Cardiac muscle cell (in vitro differentiated cells and primary cell): ENCODE measurements at places on chromosomes 12 and 14. TPM values are rescaled to one million over a fixed set of nuclear protein-coding genes. Genes with fewer than 3 reads are reported as not detected.

DNA sequence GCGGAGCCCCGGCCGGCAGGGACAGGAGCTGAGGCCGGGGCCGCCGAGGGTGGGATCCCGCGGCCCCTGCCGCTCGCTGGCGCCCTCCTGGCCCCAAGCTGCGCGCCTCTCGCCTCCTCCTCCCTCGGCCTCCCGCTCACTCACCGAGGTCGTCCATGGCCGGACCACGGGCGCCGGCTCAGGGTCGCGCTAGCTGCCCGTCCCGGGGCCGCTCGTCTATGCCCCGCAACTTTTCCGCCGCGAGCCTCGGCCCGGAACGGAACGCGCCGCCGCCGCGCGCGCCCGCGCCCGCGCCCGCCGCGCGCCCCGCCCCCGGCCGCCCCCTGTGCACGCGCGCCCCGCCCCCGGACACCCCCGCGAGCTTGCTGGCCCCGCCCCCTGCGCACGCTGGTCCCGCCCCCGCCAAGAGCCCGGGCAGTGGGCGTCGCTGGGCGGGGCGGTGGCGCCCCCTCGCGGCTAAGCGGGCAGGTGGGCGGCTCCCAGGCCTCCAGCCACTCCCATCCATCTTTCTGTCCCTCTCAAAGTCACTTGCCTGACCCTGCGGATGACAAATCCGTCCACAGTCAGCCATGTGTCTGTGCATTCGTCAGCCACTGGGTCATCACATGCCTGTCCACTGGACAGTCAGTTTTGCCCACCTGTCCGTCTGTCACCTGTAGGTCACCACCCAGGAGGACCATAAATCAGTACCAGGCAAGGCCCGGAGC, at the start of gene PXN:
PXN (minus strand) TSS at position 258 of the 707 bp plus-strand sequence; CDS start at position 157, 101 bp downstream.
- peaks cover 8% of the 10 kb centered on the region for H3K4me1 ChIP-seq
- no peaks in the 10 kb centered on the region for H3K27me3 ChIP-seq
- no peaks in the 10 kb centered on the region for H3K36me3 ChIP-seq
- DNase-seq: peak; percentile 88

The ARL1 gene
- 52.0 and 75.6 TPM in 2 replicates for total RNA-seq

DNA sequence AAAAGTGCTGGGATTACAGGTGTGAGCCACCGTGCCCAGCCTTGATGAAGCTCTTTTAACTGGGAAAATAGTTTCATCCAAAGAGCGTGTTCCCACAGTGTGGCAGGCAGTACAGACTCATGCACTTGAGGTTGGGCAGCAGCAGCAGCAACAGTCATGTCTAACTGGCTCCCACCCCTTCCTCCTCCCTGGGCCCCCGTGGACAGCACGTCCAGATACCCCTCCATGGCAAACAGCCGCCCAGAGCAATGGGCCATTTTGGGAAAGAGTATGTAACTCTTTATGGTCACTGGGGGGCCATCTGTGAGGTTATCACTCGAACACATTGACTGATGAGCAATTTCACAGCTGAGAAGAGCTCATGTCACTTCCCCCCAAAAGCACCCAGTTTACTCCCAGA, 279.1 kb upstream of the NOS1 start:
- no peaks in the 10 kb centered on the region for H3K27me3 ChIP-seq
- no peak overlapping the region for H3K27ac ChIP-seq

GRCh38 chr14:64702493-64703394, 1.5 kb upstream of the PLEKHG3 start:
- no peak overlapping the region for H3K27ac ChIP-seq
- no peaks in the 10 kb centered on the region for H3K27me3 ChIP-seq
- no peaks in the 10 kb centered on the region for H3K36me3 ChIP-seq
- H3K4me1 ChIP-seq: peaks cover 42% of the 10 kb centered on the region
- peak; percentile 72 for DNase-seq
- peak overlapping the region; percentile 67 for H3K4me3 ChIP-seq

DNA sequence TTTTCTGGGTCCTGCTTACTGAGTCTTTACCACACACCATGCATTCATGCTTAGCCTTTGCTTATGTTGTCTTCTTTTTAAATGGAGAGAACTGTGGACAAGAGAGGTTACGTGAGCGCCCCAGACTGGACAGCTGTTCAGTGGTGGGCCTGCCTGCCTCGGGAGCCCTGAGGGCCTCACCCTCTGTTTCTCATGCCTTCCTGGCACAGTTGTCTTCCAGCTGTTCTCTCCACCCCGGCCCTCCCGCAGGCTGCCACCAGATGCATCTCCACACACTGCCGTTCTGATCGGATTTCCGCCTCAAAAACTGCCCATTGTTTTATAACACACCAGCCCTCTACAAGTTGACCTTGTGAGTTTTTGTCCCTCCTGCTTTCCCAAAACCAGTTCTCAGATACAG, 100.8 kb downstream of the SAMD4A start:
- no peak overlapping the region for H3K27ac ChIP-seq
- H3K4me3 ChIP-seq: no peak overlapping the region
- H3K4me1 ChIP-seq: peaks cover 68% of the 10 kb centered on the region
- no peaks in the 10 kb centered on the region for H3K36me3 ChIP-seq

DNA sequence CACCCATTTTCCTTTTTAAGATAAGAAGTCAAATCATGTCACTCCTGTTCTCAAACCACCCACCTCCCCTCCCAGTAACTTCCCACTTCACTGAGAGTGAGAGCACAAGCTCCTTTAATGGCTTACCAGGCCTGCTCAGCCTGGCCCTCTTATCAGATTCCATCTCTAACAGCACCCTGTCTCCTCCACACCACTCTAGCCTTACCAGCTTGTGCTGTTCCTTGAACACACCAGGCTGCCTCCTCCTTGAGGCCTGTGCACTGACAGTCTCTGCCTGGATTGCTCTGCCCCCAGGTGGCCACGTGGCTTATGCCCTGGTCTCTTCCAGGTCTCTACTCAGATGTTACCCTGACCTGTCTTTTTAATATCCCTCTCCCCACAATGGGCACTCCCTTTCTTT, 40.1 kb upstream of the EVL start:
- peaks cover 23% of the 10 kb centered on the region for H3K4me1 ChIP-seq
- peak overlapping the region; percentile 8 for H3K27ac ChIP-seq
- H3K27me3 ChIP-seq: no peaks in the 10 kb centered on the region

DNA sequence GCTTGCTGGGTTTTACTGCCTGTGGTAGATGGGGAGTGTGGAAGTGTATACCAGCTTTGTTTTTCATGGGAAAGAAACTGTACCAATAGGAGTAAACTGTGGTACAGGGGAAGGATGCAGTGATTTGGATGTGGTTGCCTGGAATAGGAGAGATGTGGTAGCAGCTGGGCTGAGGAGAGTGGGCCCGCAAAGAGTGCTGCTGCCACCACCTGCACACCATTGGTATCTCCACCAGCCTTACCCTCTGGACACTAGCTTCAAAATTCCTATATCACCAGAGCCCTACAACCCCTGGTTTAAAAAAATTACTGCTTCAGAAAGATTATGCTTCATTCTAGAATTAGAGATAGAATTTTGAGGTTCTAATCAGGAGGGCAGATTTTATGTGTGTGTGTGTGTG, 53.6 kb downstream of the AKAP6 start:
- H3K4me3 ChIP-seq: no peak overlapping the region
- H3K27ac ChIP-seq: no peak overlapping the region
- peak; percentile 26 for DNase-seq
- no peaks in the 10 kb centered on the region for H3K36me3 ChIP-seq
- H3K27me3 ChIP-seq: no peaks in the 10 kb centered on the region

The DHRS1 gene
- total RNA-seq: 43.2 and 54.3 TPM in 2 replicates

- H3K4me1 ChIP-seq: no peaks in the 10 kb centered on the region
- H3K36me3 ChIP-seq: no peaks in the 10 kb centered on the region
Measured at GRCh38 chr14:33282331-33283230, 343.9 kb downstream of the NPAS3 start.

DNA sequence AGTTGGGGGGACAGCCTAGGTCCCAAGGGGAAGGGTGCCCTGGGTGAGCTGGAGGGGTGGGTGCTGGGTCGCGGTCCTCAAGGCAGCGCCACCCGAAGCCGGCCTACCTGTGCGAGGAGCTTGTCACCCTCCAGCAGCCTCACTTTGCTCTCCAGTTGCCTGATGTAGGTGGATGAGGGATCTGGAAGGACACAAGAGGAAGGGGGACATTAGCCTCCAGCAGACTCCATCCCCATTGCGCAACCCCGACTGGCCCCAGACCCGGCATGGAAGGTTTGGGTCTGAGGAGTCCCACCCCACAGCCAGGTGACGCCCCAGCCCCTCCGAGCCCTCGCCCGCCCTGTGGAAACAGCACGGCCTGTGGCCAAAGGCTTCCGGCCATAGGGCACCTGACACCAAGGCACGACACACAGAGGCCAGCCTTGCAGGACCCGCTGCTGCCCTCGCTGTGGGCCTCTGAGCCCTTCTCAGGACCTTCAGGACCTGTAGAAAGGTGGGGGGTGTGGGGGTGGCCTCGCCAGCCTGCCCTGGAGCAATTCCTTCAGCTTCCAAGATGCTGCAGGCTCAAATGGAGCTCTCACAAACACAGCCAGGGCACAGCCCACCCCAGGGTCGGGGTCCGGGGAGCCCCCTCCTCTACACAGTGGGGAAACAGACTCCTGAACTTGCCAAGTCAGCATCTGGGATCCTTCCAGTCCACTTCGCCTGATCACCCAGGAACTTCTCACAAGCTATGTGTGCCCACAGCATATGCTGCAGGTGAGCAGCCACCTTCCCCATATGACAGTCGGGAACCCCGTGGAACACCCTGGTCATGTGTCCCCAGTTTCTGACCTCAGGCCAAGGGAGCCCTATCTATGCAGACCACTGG, 54.9 kb downstream of the CCNK start:
- no peak for DNase-seq
- peaks cover 30% of the 10 kb centered on the region for H3K4me1 ChIP-seq
- no peak overlapping the region for H3K27ac ChIP-seq
- H3K4me3 ChIP-seq: no peak overlapping the region
- H3K27me3 ChIP-seq: no peaks in the 10 kb centered on the region

- H3K4me3 ChIP-seq: no peak overlapping the region
- no peaks in the 10 kb centered on the region for H3K36me3 ChIP-seq
- H3K4me1 ChIP-seq: peaks cover 5% of the 10 kb centered on the region
- no peak for DNase-seq
- H3K27me3 ChIP-seq: no peaks in the 10 kb centered on the region
- no peak overlapping the region for H3K27ac ChIP-seq
Measured at GRCh38 chr12:43097471-43097870, 454.5 kb downstream of the ADAMTS20 start.

DNA sequence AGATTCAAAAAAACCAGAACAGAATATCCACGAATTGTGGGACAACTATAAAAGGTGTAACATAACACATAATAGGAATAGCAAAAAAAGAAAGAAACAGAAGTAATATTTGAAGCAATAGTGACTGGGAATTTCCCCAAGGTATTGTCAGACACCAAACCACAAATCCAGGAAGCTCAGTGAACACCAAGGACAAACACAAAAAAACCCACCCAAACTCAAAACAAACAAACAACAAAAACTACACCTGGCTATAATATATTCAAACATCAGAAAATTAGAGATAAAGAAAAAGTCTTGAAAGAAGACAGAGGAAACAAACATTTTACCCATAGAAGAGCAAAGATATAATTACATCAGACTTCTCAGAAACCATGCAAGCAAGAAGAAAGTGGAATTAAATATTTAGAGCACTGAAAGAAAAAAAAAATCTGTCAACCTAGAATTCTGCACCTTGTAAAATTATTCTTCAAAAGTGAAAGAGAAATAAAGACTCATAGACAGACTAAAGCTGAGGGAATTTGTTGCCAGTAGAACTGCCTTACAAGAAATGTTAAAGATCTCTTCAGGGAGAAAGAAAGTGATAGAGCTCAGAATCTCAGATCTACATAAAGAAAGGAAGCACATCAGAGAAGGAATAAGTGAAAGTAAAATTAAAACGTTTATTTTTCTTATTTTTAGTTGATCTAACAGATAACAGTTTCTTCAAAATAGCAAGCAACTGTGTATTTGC, 12.1 kb upstream of the HMGA2 start:
- no peak for DNase-seq
- no peaks in the 10 kb centered on the region for H3K36me3 ChIP-seq
- H3K4me1 ChIP-seq: no peaks in the 10 kb centered on the region
- H3K27me3 ChIP-seq: no peaks in the 10 kb centered on the region
- no peak overlapping the region for H3K27ac ChIP-seq

DNA sequence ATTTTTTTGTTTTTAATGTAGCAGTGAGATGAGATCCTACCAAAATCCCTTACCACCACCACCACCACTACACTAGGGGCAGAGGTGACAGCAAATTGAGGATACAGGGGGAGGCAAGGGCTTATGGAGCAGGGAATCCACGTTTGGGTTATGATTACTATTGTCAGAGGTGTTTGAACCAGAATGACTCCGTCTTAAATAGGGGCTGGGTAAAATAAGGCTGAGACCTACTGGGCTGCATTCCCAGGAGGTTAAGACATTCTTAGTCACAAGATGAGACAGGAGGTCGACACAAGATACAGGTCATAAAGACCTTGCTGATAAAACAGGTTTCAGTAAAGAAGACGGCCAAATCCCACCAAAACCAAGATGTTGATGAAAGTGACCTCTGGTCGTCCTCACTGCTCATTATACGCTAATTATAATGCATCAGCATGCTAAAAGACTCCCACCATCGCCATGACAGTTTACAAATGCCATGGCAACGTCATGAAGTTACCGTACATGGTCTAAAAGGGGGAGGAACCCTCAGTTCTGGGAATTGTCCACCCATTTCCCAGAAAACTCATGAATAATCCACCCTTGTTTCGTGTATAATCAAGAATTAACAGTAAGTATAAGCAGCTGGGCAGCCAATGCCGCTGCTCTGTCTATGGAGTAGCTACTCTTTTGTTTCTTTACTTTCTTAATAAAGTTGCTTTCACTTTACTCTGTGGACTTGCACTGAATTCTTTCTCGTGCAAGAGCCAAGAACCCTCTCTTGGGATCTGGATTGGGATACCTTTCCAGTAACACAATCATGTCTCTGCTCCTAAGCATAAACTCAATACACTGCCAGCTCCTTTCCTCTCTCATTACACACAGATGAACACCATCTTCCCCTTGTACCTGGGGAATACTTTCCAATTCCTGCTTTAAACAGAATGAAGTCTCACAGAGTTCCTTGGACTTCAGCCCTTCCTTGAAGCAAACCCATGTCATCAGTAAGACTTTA, 16.7 kb upstream of the CRY1 start:
- no peaks in the 10 kb centered on the region for H3K36me3 ChIP-seq
- no peaks in the 10 kb centered on the region for H3K4me1 ChIP-seq
- DNase-seq: no peak
- H3K27me3 ChIP-seq: no peaks in the 10 kb centered on the region
- no peak overlapping the region for H3K27ac ChIP-seq

DNA sequence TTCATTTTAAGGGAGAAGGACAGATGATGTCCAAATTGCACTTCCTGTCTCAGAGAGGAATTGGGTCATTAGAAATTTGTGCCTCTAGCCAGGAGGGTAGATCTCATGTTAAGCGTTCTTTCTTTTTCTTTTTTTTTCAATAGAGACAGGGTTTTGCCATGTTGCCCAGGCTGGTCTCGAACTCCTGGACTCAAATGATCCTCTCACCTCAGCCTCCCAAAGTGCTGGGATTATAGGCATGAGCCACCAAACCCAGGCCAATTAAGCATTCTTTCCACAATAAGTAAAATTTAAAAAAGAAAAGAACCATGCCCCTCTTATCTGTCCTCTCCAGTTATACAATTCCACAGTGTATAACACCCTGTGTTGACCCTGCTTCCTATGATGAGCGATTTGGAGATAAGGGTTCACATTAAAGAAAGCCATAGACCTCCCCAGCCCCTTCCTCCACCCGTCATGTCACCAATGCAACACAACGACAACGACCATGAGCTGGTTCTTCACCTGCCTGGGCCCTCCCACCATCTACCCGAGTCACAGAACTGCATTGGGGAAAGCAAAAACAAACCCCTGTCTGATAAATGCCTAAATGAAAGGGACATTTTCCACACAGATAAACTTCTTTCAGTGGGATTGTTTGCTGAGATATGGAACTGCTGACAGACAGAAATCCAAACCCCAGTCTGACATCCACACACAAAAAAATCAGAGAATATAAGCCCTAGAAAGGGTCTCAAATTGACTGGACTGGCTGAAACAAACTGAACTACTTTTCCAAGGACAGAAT, 37.3 kb downstream of the SSH1 start:
- H3K36me3 ChIP-seq: peaks cover 31% of the 10 kb centered on the region
- H3K4me1 ChIP-seq: peaks cover 1% of the 10 kb centered on the region
- no peak for DNase-seq

The HOXC12 gene
- total RNA-seq: not detected in 2 replicates
